T-helper 2 cell treated with Interferon-gamma antibody and Interleukin-4, amounts not matched to agents 5 μg/mL and 100 μg/mL, for 36 hours (primary cell): ENCODE measurements at places on chromosomes 6 and 20.
A peak's percentile ranks its signal among the peaks of the same experiment; 100 is the strongest.

DNA sequence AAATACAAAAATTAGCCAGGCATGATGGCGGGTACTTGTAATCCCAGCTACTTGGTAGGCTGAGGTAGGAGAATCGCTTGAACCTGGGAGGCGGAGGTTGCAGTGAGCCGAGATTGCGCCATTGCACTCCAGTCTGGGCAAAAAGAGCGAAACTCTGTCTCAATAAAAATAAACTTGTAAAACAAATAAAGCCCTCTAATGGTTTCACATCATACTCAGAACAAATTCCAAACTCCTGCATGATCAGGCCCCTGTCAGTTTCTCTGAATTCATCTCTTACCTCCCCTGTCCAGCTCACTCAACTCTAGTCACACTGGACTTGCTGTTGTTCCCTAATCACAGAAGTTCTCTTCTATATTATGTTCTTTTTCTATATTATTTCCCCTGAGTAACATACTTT lies 43.1 kb upstream of the SGK1 start:
- H3K27me3 ChIP-seq, result no peaks in the 10 kb centered on the region
- H3K36me3 ChIP-seq, result no peaks in the 10 kb centered on the region
- DNase-seq, result no peak
- peaks cover 4% of the 10 kb centered on the region for H3K4me1 ChIP-seq
- H3K4me3 ChIP-seq, result no peak overlapping the region

DNA sequence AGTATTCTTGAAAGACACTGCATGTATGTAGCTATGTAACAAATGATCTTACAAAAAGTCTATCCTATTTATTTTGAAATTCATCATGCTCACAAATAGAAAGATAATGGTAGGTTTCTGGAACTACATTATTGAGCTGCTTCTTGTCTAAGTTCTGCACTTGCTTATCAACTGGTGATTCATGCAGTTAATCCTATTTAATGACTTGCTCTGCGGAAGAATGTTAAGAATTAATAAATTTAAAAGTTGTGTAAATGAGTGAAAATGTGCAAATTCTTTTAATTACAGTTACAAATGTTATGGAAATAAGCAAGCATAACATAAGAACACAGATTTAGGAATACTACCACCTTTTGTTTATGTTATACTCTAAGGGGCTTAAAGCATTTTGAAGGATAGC lies 67.1 kb upstream of the MCM9 start:
- H3K27ac ChIP-seq, result no peak overlapping the region
- H3K4me1 ChIP-seq, result no peaks in the 10 kb centered on the region
- DNase-seq, result no peak
- H3K4me3 ChIP-seq, result no peak overlapping the region
- no peaks in the 10 kb centered on the region for H3K36me3 ChIP-seq

- peaks cover 2% of the 10 kb centered on the region for H3K27me3 ChIP-seq
- no peak overlapping the region for H3K27ac ChIP-seq
- H3K4me3 ChIP-seq, result no peak overlapping the region
- no peak for DNase-seq
Observed at GRCh38 chr20:17816804-17817587, 117.2 kb downstream of the BANF2 start.

- no peak for DNase-seq
- H3K4me1 ChIP-seq, result no peaks in the 10 kb centered on the region
- H3K27ac ChIP-seq, result no peak overlapping the region
- H3K36me3 ChIP-seq, result no peaks in the 10 kb centered on the region
Observed at GRCh38 chr6:866316-866715, 173.4 kb upstream of the EXOC2 start.

- H3K27me3 ChIP-seq, result no peaks in the 10 kb centered on the region
- no peak overlapping the region for H3K4me3 ChIP-seq
Observed at GRCh38 chr6:34213772-34214171, 22.9 kb upstream of the HMGA1 start.

DNA sequence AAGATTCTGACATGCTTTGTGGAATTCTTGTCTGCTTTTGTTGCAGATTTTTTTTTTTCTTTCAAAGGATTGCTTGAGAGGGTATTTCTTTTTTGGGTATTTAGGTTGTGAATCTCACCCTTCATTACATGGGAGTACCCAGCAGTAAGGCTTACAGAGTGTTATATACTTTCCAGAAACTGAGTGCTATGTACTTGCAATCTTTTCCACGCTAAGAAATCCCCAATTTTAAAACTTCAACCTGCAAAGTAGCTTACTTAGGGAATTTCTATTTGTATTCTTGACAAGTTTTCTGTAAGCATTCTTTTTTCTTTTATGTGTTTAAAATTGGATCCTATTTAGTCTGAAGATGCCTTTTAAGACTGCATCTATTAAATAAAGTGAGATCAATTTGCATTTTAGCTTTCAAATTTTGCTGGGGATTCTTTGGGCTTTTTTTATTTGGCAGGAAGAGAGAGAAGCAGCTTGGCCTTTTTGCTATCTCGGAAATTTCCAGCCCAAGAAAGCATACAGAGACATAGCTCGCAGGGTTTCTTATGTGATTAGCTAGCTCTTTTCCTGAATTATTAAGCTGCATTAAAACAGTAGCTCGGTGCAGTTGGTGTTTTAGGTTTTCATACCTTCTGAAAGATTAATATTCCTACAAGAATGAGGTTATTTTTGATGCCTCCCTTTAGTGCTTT lies 42.6 kb downstream of the KCNS1 start:
- H3K27ac ChIP-seq, result no peak overlapping the region
- H3K4me3 ChIP-seq, result no peak overlapping the region

- H3K4me1 ChIP-seq, result no peaks in the 10 kb centered on the region
- H3K27me3 ChIP-seq, result no peaks in the 10 kb centered on the region
- no peak overlapping the region for H3K4me3 ChIP-seq
- no peaks in the 10 kb centered on the region for H3K36me3 ChIP-seq
Observed at GRCh38 chr6:82917346-82918064, 148.1 kb downstream of the UBE3D start.

- peaks cover 2% of the 10 kb centered on the region for H3K27me3 ChIP-seq
- no peak overlapping the region for H3K27ac ChIP-seq
- H3K4me3 ChIP-seq, result no peak overlapping the region
- H3K36me3 ChIP-seq, result peaks cover 32% of the 10 kb centered on the region
Observed at GRCh38 chr6:105753207-105753606, 332.9 kb upstream of the PRDM1 start.

DNA sequence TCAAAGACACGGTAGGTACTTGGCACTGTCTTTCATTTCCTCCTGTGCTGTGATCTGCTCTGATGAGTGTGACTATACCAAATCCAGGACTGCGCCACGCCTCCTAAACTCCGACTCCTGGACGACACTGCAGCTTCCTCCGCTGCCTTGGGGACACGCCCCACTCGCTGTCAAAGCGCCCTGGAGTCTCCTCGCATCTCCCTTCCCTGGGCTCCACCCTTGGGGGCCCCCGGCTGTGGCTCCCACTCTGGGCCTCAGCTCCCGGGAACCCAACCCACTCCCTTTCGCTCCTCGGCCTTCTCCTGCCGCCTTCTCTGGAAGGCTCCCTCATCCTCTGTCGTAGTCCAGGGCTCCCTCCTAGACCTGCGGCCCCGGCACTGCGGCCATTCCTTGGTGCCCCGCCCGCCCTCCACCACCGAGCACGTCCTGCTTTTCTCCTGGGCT lies 61.2 kb downstream of the RSPH3 start:
- H3K27me3 ChIP-seq, result peaks cover 27% of the 10 kb centered on the region
- H3K4me1 ChIP-seq, result peaks cover 6% of the 10 kb centered on the region
- peak overlapping the region; percentile 74 for H3K4me3 ChIP-seq
- H3K36me3 ChIP-seq, result no peaks in the 10 kb centered on the region

- no peaks in the 10 kb centered on the region for H3K4me1 ChIP-seq
- no peak overlapping the region for H3K27ac ChIP-seq
- H3K4me3 ChIP-seq, result no peak overlapping the region
- H3K27me3 ChIP-seq, result peaks cover 4% of the 10 kb centered on the region
Observed at GRCh38 chr6:24223115-24223919, 97.3 kb downstream of the NRSN1 start.

- H3K4me3 ChIP-seq, result peak overlapping the region; percentile 78
- peak overlapping the region; percentile 93 for H3K27ac ChIP-seq
- peaks cover 20% of the 10 kb centered on the region for H3K36me3 ChIP-seq
Observed at GRCh38 chr6:112027942-112028674, 25.8 kb upstream of the CCN6 start.

DNA sequence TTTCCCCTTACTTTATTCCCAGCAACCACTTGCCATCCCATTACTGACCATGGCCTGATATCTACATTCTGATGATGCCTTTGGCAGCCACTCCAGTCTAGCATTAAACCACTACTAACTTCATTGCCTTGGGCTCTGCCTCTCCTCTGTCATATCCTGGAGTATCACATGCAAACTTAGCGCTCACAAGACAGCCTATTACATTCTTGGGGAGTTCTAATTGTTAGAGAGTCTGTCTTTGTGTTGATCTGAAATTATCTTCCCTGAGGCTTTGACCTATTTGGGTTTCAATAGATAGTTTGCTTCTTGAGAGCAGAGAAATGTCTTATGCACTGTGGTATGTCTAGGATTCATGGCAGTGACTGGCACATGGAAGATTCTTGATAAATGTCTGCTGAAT lies 40.5 kb upstream of the RAB32 start:
- H3K4me3 ChIP-seq, result no peak overlapping the region
- H3K27ac ChIP-seq, result no peak overlapping the region
- H3K4me1 ChIP-seq, result no peaks in the 10 kb centered on the region
- H3K36me3 ChIP-seq, result no peaks in the 10 kb centered on the region
- DNase-seq, result no peak
- no peaks in the 10 kb centered on the region for H3K27me3 ChIP-seq

GRCh38 chr6:145948328-145948727 lies 15.8 kb downstream of the SHPRH start:
- peaks cover 43% of the 10 kb centered on the region for H3K36me3 ChIP-seq
- H3K4me1 ChIP-seq, result no peaks in the 10 kb centered on the region
- no peaks in the 10 kb centered on the region for H3K27me3 ChIP-seq
- H3K4me3 ChIP-seq, result no peak overlapping the region

- no peak for DNase-seq
- H3K27ac ChIP-seq, result no peak overlapping the region
- no peaks in the 10 kb centered on the region for H3K36me3 ChIP-seq
- no peak overlapping the region for H3K4me3 ChIP-seq
Observed at GRCh38 chr6:96844530-96844929, 7.3 kb upstream of the GPR63 start.

- H3K4me3 ChIP-seq, result no peak overlapping the region
- peaks cover 27% of the 10 kb centered on the region for H3K36me3 ChIP-seq
- H3K27ac ChIP-seq, result no peak overlapping the region
- H3K27me3 ChIP-seq, result no peaks in the 10 kb centered on the region
- H3K4me1 ChIP-seq, result peaks cover 4% of the 10 kb centered on the region
Observed at GRCh38 chr20:63877755-63878470, 12.8 kb downstream of the TPD52L2 start.

DNA sequence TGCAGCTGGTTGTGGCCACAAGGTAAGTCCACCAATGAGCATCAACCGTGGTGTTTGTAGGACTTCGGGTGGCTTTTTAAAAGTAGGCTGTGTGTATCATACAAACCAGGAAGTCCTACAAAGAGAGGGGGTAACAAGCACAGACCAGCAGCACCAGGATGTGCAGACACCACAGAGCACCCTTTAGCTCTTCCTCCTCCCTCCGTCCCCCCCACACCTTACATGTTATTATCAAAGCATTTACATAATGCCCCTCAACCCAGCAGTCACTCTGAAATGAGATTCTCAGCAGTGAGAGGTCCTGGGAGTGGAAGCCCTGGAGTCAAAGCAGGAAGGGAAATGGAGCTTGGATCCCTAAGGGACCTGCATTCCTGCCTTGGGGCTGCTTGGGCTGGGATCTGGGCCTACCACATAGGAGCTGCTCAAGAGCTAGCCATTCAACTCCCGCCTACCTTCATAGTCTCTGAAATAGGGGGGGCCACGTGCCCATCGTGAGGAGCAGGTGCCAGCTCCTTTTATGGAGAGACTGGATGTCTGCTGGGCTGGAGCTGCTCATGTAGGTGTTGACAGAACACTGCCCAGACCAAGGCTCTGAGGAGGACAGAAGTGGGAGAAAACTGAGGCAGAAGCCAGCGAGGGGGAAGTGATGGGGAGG lies 90.6 kb downstream of the PSMB1 start:
- H3K27me3 ChIP-seq, result peaks cover 2% of the 10 kb centered on the region
- no peak overlapping the region for H3K4me3 ChIP-seq
- H3K27ac ChIP-seq, result no peak overlapping the region
- H3K36me3 ChIP-seq, result no peaks in the 10 kb centered on the region
- no peak for DNase-seq

GRCh38 chr20:22576273-22576672 lies 8.1 kb downstream of the FOXA2 start:
- H3K27ac ChIP-seq, result no peak overlapping the region
- peaks cover 86% of the 10 kb centered on the region for H3K27me3 ChIP-seq
- no peaks in the 10 kb centered on the region for H3K36me3 ChIP-seq
- peaks cover 1% of the 10 kb centered on the region for H3K4me1 ChIP-seq

- peaks cover 17% of the 10 kb centered on the region for H3K27me3 ChIP-seq
- DNase-seq, result no peak
- H3K27ac ChIP-seq, result no peak overlapping the region
Observed at GRCh38 chr20:25120457-25120856, 38.5 kb upstream of the VSX1 start.

DNA sequence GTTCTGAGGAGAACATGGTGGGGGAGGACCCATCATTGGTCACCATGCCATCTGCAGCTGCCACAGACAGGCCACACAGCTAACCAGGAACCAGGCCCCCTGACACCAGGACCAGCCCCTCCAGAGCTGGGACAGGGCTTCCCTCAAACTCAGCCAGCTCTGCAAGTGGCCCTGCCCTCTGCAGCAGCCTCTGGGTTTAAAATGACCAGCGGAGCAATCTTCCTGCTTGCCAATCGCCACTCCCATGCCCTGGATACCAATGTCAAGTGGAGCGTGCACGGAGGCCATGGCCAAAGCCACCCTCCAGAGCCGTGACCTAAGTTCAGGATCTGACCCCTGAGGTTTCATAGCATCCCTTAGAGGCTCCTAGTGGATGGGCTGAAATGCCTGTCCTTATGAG lies 199.4 kb downstream of the SYNDIG1 start:
- H3K27ac ChIP-seq, result no peak overlapping the region
- H3K4me3 ChIP-seq, result no peak overlapping the region
- no peaks in the 10 kb centered on the region for H3K27me3 ChIP-seq
- H3K4me1 ChIP-seq, result no peaks in the 10 kb centered on the region
- DNase-seq, result no peak
- H3K36me3 ChIP-seq, result no peaks in the 10 kb centered on the region
